ENCODE measurements at places on chromosomes 3 and 15.

DNA sequence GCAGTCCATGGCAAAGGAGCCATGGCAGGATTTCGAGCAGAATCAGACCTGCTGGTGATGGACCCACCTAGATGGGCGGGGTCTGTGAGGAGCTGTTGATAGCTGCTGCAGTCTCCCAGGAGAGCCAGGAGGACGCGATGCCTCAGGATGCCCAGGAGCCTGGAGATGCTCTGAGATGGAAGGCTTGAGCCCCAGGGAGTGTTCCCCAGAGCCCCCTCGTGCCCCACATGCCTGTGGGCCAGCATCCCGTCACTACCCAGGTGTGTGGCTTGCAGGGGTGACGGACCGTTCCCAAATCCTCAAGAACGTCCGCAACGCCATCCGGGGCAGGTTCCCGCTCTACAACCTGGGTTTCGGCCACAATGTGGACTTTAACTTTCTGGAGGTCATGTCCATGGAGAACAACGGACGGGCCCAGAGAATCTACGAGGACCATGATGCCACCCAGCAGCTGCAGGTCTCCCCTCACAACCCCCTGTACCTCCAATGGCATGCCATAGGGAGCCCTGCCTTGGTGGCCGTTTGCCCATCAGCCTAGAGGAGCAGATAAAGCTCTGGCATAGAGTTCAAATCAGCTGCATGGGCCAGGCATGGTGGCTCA lies 6.7 kb downstream of the ITIH1 start:
- DNase-seq, result no peak

- no peak for DNase-seq
These were observed 456.3 kb upstream of the ARRDC4 start for GRCh38 chr15:97504031-97504792.

DNA sequence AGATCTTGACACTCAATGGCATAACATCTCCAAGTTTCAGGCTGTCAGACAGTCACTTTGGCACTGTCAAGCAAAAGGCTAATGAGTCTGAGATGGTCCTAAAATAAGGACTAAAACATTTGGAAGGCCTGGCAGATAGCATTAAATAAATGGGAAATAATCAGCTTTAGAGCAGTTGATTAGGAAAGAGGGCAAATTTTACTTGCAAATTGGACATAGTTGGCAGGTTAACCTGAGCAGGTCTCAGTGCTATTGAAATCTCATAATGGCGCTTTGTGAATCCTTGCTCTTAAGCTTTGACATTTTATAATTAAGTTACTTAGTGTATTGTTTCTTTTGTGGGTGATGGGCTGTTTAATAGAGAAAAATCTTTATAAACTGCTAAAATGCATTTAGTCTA lies 1003.1 kb upstream of the GBE1 start:
- DNase-seq, result no peak

DNA sequence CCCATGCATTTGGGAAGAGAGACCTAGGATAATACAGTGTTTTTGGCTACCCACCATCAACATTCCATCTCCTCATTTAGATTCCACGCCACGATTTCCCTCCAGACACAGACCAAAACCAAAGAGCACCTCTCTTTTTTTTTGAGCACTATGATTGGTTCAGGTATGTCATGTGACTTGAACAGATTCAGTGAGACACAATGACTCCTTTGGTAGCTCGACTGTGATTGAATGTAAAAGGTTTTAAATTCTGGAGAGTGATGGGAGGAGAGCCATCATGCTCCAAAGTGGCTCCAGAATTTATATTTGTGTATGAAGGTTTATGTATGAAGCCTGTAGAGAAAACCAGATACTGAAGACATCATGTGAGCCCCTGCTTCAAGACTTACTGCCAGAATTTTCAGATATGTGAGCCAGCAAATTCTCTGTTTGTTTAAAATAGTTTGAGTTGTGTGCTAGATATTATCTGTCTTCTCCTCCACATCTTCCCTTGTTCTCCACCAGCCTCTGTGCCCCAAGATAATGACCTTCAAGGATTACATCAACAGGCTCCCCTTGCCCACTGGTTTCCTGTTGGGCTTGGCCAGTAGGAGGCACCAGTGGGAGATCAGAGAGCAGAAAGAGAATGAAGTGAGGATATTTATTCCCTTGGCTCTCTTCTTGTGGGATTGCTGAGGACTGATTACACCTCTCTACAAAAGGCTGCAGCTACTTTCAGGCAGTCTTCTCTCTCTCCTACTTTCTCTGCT lies 12.5 kb downstream of the MYD88 start:
- no peak for DNase-seq

- DNase-seq, result no peak
These were observed 50.7 kb downstream of the TFG start for GRCh38 chr3:100759950-100760349.

DNA sequence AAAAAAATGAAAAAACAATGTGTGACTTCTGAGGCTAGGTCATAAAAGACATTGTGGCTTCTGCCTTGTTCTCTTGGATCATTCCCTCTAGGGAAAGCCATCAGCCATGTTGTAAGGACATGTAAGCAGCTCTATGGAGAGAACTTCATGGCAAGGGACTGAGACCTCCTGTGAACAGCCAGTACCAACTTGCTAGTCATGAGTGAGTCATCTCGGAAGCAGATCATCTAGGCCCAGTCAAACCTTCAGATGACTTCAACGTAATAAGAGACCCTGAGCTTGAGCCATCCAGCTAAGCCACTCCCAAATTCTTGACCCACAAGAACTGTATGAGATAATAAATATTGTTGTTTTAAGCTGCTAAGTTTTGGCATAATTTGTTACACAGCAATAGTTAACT lies 4.9 kb downstream of the MON1A start:
- no peak for DNase-seq

DNA sequence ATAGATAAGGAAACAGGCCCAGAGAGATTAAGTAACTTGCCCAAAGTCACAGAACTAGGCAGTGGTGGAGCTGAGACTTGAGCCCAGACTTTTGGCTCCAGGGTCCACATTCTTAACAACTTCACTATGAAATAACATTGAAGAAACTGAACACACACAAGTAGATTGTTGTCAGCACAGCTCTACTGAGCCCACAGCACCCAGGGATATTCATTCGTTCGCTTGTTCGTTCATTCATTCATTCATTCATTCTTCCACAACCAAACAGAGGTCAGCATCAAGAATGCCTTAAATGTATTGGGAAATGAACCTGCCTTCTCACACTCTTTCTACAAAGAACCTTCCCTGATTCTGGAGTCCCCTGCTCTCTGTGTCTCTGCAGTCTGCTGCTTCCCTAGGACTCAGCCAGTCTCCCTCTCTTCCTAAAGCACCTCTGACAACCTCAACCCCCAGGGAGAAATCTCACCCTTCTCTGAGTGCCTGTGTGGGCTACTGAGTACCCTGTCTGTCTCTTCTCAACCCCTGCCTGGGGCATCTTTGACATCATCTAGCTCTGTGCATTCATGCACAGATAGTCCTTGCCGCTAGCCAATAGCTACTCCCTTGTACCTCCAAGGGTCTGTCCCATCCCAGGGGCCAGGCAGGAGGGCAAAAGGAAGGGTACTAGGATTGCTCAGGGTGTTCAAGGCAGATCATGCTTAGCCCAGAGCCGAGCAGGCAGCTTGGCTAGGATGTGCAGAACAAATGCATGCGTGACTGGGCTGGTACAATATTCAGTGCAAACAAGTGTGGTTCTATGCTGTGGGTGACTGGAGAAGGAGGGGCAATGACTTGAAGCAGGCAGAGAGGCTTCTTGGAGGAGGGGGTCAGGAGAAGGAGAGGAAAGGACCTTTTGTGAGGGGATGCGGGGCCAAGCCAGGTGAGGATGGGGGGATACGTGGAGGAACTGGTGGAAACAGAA lies 3.4 kb downstream of the LINGO1 start:
- no peak for DNase-seq

DNA sequence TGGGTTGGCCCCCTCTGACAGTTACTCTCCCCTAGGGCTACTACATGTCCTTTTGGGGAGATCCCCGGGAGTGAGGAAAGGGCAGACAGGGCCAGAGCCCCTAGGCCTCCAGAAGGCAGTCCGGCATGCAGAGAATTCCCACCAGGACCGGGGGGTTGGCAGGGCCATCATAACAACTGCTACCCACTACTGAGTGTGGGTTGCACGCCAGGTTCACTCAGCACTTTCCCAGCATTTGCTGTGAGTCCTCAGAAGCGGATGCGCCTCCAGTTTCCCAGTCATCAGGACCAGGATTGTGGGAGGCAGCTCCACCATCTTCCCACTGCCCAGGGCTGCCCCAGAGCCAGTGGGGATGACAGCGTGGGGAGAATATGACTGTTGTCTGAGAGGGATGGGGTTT lies 51.2 kb upstream of the HERC1 start:
- no peak for DNase-seq
